ENCODE measurements at places on chromosomes 6 and 20.
A peak's percentile ranks its signal among the peaks of the same experiment; 100 is the strongest.

DNA sequence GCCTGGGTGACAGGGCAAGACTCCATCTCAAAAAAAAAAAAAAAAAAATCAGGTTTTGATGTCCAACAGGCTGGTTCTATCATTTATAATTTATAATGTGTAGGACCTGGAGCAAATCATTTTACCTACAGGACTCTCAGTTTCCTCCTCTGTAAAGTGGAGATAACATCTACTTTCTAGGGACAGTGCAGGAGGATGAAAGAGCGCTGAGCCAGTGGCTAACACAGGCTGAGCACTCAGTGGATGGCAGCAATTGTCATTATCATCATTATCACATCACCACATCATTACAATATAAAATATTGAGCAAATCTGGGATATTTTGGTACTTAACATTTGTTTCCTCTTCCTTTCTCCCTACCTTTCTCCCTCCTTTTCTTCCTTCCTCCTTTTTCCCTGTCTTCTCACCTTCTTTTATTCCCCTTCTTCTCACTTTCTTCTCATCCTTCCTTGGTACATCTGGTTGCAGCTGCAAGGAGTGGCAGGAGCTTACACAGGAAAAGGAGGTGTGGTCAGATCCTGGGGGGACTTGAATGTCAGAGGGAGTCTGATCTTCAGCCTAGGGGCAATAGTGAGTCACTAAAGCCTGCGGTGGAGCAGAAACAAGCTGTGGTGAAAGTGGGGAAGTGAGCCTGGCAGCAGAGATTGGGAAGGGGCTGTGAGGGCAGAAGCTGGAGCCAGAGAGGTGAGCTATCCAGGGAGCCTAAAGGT lies 24.6 kb upstream of the CTNNBL1 start:
- DNase-seq, result no peak

GRCh38 chr6:165805067-165805555 lies 142.1 kb upstream of the PDE10A start:
- no peak for DNase-seq

GRCh38 chr6:38264605-38265004 lies 375.1 kb downstream of the BTBD9 start:
- no peak for DNase-seq

GRCh38 chr6:158475344-158476302 lies 84.3 kb upstream of the TMEM181 start:
- DNase-seq, result peak; percentile 60

DNA sequence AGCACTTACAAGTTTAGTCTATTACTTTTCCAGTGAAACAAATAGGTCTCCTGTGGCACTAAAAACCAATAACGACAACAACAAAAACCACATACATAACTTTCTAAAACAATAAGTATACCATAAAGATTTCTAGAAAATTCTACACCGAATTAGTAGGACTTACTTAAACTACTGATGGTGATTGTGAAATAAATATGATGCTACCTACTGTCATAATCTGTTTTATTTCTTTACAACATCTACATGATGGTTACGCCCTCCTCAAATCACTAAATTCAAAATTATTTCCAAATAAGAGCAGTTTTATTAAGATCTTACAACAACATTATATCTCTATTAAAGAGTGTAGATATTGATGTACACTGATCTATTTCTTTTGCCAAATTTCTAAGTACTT lies 147.0 kb downstream of the DST start:
- no peak for DNase-seq

GRCh38 chr6:118596774-118597320 lies 48.8 kb downstream of the PLN start:
- no peak for DNase-seq

DNA sequence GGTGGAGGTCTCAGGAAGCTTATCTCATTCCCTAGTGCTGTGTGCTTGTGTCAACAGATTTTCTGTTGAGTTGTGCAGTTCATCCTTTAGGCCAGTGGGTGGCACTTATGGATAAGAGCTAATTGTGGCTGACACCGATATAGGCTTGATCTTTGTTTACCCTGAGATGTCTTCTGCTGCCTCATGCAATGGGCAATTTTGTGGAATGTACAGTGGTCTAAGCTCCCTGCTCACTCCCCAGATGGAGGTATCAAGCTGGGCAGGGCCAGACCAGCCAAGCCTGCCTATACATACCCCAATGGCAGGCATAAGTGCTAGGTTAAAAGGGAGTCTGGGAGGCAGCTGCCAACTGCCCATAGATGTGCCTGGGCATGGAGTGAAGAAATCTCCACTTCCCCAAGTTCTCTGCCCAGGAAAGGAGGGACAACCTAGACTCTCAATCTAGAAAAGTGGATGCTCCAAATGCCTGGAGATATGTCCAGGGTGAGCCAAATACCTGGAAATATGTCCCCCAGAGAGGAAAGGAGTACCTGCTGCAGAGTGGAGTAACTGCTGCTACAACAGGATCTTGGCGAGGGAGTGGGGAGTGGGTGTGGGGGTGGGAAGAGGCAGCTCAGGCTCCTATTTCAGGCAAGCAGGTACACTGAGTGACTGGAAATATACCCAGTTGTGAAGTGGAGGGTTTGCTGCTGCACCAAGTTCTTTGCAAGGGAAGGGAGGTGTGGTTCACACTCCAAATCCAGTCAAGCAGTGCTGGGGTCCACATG lies 53.2 kb upstream of the ARG1 start:
- DNase-seq, result peak; percentile 2

DNA sequence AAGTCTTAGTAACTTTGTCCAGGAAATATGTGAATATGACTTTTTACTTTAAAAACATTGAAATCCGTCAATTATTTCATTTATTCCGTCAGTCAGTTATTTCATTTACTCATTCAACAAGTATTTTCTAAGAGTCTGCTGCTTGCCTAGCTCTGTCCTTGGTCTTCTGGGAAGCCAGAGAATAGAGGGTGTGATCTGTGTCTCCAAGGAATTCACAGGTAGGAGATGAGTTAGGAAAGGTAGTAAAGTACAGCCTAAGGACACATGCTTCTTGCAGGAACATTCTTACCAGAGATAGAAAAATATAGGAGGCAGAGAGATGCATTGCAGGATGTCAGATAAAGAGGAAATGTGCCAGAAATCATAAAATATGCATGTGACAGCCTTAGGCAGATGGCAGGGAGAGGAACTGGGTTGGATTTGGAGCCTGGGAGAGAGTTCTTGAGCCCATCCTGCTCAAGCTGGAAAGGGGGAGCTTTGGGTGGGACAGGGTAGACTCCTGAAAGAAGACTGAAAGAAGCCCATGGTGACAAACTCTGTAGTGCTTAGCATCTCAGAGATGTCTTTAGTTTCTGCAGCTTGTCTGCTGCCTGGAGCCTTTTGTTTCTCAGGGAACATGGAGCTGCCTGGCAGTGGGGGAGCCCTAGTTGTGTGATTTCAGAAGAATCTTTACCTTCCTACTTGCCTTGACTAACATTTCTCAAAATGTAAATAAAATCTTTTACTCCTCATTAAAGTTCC lies 3.5 kb downstream of the SH3BGRL2 start:
- peak; percentile 38 for DNase-seq

DNA sequence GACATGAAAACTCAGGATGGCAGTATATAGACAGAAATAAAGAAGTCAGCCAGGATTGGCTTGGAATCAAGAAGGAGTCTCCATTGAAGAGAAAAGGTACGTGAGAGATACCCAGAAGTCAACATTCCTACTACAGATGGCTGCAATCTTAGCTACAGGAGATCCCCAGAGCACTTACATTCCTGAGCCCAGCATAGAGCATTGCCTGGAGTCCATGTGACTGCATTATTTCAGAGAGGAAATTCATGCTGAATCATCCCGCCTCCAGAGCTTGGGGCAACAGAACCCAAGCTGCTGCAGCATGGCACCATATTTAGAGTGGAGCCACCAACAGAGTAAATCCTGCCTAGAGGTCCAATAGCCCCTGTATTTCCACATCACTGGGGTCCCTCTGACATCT lies 125.0 kb upstream of the GRIK2 start:
- no peak for DNase-seq

- DNase-seq, result peak; percentile 35
These were observed 3.8 kb downstream of the SLC35B2 start for GRCh38 chr6:44253307-44254101.

GRCh38 chr6:45500924-45501816 lies 123.4 kb upstream of the SUPT3H start:
- no peak for DNase-seq

GRCh38 chr20:59560588-59561227 lies 43.6 kb upstream of the PHACTR3 start:
- no peak for DNase-seq
